ENCODE measurements at places on chromosomes 2 and 18.

GRCh38 chr2:84862006-84862405, 18.9 kb downstream of the TRABD2A start:
- DNase-seq: no peak

- DNase-seq: peak; percentile 84
Observed at GRCh38 chr2:46387886-46388515, 90.8 kb downstream of the EPAS1 start.

GRCh38 chr2:104547221-104547620, 306.7 kb upstream of the POU3F3 start:
- no peak for DNase-seq

GRCh38 chr2:143802871-143803650, 673.8 kb downstream of the ARHGAP15 start:
- no peak for DNase-seq

GRCh38 chr2:225052703-225053102, 10.4 kb upstream of the DOCK10 start:
- no peak for DNase-seq

- DNase-seq: no peak
Observed at GRCh38 chr2:8268172-8268783, 413.6 kb upstream of the ID2 start.

DNA sequence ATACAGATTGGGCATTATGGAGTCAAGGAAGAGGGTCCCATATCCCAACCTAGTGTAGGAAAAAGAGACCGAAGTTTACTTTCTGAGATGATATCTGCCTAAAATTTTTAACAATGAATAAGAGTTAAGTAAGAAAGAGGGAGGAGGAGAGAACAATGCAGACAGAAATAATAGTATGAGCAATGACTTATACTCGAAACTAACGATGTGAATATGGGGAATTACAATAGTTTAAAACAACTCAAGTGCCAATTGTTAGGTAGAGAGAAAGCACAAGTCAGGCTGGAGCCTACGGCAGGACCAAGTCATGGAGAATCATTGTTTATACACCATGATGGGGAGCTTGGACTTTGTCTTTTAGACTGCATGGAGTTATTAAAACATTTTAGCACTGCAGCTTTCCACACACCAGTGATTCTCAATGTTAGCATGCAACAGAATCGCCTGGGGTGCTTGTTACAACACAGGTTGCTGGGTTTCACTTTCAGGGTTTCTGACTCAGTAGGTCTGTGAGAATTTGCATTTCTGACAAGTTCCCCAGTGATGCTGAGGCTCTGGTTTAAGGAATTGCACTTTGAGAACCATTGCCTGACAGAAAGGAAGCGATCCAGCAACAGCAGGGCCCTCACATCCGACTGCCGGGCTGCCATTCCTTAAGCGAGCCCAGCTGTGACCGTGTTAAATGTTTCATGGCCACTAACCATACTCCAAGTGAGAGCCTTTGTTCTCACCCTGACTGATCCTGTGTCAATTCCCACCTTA, 511.2 kb downstream of the DCDC2C start:
- DNase-seq: no peak

GRCh38 chr2:134926231-134926931, 7.8 kb downstream of the CCNT2 start:
- DNase-seq: no peak

GRCh38 chr2:100303744-100304143, 18.6 kb downstream of the LONRF2 start:
- DNase-seq: no peak

DNA sequence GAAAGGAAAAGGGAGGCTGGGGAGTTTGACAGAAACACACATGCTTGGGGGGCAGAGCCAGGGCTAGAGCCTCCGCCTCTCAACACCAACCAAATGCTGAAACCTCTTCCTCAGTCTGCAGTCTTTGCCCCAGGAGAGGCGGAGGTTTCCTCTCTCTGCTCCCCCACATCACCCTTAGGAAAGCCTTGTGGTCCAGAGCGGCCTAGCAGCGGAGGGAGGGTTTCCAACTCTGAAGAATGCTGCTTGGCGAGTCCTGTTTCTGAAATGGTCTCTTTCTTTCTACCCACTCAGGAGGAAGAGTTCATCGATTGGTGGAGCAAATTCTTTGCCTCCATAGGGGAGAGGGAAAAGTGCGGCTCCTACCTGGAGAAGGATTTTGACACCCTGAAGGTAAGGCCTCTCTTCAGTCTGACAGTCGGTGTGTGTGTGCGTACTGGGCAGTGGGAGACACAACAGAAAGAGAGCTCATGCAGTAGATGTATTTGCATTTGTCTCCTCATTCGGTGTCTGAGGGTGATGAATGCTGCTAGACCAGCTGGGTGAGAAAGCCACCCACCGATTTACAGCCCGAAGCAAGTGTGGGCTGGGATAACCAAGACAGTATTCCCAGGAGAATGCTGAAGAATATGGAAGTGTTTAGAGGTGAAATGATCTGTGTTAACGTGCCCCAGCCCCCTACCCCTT, 190.5 kb downstream of the DYSF start:
- no peak for DNase-seq

- DNase-seq: no peak
Observed at GRCh38 chr2:121536850-121537557, 6.3 kb downstream of the RNU4ATAC start.

DNA sequence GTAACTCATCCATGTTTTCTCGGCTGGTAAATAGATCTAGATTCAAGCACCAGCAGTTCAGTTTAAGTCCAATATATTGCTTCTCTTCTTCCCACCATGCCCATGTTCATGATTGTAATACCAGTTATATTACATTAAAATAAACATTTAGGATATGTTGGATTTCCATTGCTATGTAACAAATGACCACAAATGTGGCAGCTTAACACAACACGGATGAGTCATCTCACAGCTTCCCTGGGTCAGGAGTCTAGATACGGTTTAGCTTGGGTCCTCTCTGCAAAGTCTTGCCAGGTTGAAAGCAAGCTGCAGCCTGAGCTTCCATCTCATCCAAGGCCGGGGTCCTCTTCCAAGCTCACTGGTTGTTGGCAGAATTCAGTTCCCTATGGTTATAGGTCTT, 39.4 kb upstream of the SMAD2 start:
- DNase-seq: no peak

DNA sequence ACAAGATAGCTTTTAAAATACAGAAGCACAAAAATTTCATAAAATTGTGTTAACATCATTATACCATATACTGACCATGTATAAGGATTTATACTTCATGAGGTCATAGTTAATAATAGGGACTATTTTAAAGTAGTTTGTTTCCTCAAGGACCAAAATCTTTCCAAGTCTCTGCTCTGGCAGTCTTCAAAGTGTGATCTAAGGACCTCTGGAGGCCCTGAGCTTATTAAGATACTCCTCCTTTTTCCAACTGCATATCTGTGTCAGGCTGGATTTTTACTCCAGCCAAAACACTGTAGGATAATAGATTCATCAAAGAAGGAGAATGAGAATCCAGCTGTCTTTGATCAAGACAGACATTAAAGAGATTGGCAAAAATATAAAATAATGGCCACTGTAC, 1.7 kb upstream of the SCYGR2 start:
- no peak for DNase-seq

DNA sequence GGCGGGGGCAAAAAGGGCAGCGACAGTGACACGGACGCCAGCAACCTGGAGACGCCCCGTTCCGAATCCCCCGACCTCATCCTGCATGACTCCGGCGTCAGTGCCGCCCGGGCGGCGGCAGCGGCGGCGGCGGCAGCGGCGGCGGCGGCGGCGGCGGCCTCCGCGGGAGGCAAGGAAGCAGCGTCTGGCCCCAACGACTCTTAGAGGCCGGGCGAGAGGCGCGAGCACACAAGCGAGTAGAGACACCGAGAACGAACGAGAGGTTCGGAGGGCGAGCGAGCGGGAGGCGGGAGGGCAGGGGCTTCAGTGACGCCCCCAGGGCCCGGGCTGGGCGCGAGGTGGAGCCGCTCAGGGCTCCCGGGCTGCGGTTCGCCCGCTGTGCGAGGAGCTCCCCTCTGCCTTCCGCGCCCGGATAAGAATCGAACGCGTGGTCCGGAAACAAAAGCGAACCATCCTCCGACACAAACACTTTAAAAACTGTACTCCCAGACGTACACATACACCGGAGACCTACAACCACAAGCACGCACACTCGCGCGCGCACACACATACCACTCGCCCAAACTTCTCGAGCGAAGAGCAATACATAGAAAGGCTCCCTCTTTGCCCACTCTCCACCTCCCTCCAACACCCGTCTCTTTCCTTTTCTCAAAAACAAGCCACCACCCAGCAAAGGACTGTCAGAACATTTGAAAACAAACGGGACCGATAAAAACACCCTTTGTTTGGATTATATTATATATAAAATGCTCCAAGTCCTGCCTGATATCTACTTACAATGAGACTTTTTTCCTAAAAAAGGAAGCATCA, 2.8 kb downstream of the SP9 start:
- DNase-seq: no peak

GRCh38 chr2:191620144-191620543, 57.8 kb upstream of the NABP1 start:
- DNase-seq: no peak

- DNase-seq: no peak
Observed at GRCh38 chr2:171407030-171407675, 26.6 kb downstream of the METTL8 start.

DNA sequence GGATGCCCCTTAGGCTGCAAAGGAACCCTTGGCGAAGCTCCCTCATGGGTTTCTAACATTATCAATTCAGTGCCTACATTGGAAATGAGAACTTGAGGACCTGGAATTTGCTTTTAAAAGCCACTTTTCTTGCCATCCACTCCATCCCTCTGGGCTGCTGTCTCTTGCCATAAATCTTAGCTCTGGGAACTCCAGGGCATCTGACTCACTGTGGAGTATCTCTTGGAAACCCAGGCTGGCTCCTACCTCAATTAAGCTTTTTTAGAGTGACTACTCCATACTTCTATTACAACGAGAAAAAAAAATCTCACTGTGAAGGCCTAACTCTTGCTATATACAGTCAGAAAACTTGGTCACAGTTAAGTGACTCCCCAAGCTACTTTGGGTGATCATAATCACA, 227.2 kb upstream of the SETBP1 start:
- no peak for DNase-seq

DNA sequence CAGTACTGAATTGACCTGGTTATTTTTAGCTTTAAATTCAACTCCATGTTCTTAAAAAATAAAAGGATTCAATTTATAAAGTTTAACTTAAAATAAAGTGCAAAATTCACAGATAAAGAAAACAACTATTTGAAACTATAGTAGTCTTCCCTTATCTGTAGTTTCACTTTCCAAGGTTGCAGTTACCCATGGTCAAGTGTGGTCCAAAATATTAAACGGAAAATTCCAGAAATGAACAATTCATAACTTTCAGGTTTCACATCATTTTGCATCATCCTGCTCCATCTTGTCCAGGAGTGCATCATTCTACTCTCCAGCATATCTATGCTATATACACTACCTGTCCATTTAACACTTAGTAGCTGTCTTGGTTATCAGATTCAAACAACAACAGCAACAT, 54.5 kb upstream of the ZNF804A start:
- no peak for DNase-seq

- no peak for DNase-seq
Observed at GRCh38 chr18:28168725-28169124, 8.2 kb downstream of the CDH2 start.

GRCh38 chr2:236768393-236769140, 198.9 kb downstream of the ACKR3 start:
- no peak for DNase-seq

- no peak for DNase-seq
Observed at GRCh38 chr2:241629762-241630435, 7.1 kb downstream of the THAP4 start.

DNA sequence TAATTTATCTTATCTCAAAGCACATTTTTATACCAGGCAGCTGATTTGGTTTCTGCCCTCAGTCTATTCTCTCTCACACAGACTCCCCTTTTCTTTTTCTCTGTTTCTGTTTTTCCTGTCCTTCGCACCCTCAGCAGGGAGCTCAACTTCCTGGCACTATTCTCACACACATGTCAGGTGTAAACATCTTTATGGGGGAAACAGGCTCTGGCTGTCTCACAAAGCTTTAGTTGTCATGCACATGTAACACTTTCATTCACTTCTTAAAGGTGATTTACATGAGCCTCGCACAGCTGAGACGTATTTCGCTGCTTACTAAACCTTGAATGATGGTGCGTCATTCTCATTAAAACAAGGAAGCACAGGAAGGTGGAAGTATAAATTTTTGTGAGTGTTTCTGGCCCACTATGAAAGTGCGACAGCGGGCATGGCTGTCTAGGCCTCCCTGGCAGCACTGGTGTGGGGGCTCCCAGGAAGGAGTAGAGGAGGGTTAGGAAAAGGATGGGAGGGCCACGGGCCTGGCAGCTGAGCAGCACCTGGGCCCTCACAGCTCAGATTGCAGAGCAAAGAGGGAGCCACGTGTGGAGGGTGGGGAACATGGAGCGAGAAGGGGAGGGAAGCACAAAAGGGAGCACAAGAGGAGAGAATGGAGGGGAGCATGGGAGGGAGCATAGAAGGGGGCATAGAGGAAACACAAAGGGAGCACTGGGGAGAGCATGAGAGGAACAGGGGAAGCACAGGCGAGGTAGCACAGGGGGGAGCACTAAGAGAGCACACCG, 46.2 kb upstream of the SNTG2 start:
- DNase-seq: no peak

DNA sequence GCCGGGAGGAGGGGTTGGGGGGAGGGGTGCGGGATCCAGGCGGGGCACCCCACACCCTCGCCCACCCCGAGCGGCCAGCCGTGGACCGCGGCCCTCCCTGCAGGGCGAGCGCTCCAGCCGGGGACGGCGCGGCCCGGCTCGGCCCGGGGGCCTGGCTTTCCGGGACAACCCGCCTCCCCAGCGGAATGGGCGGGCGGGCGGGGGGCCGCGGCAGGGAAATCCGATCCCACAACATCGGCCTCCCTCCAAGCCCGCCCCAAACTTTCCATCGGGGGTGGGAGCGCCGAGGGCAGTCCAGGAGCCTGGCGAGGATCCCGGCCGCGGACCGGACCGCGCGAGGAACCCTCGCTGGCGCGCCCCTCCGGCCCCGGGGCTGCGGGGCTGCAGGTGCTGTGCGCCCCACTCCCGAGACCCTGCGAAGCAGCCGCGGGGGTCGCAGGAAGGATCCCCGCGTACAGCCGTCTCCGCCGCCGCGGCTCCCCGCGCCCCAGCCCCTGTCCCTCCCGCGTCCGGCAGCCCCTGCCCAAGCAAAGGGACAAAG, 529 bp downstream of the SEMA4C start:
- DNase-seq: no peak

- DNase-seq: no peak
Observed at GRCh38 chr2:64477037-64477436, 23.1 kb downstream of the LGALSL start.

DNA sequence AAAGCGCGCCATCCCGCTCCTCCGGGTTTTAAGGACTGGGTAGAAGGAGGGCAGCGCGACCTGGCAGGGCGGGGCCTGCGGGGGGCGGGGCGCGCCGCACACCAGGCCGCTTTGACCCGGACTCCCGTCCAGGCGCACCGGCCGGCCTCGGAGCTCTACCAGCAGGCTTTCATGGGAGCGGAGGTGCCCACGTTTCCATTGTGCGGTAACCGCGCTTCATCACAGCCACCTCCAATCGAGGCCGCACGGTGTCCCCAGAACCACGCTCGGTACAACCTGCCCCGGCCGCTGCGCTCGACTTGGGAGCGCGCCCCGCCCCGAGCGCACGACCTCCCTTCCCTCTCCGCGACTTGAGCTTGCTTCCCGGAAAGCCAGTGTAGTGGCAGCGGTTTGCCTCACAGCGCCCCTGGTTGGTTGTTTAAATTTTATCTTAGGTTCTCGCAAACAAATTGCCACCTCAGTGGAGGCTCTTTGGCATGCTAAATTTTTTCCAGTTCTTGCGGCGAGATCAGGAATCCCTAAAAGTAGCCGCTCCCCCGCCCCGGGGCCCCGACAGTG, 280 bp upstream of the CYP1B1 start:
- DNase-seq: peak; percentile 9

Measured in hippocampal formation (tissue), 2 donors.